Colonic mucosa (tissue), 4 donors: ENCODE measurements at places on chromosomes 3 and 15. TPM values are rescaled to one million over a fixed set of nuclear protein-coding genes. Genes with fewer than 3 reads are reported as not detected.

GRCh38 chr15:36899696-36900095 lies 200.7 kb downstream of the MEIS2 start:
- DNase-seq = no peak

DNA sequence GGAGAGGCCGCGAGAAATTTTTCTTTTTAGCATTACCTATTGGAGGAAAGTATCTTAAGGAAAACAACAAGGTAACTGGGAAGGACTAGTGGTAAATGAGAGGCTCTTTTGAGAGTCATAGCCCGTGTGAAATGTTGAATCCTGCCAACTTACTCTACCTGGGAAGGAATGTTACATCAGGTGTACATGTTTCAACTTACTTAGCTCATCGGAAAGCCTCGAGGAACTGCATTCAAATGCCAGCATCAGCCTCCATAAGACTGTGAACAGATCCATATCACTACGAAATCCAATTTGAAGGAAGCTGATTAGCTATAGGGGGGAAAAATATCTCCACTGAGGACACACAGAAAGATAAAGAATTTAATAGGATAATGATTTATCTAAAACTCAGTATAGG lies 72.3 kb upstream of the PDZRN3 start:
- DNase-seq = no peak

DNA sequence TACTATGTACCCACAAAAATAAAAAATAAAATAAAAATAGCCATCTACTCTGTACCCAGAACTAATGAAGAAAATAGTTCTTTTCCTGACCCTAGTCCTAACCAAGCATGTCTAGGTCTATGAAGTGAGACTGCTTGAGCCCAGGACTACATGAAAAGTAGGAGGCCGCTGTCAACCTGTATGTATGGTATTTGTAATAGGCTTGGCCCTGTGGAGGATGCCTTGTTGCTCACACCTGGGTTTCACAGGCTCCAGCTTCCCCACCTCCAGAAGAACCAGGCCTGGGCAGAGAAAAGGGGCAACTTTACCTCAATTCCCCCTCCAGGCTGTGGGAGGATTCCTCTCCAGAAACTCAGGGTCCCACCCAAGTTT lies 6.8 kb upstream of the PKM start:
- DNase-seq = no peak

DNA sequence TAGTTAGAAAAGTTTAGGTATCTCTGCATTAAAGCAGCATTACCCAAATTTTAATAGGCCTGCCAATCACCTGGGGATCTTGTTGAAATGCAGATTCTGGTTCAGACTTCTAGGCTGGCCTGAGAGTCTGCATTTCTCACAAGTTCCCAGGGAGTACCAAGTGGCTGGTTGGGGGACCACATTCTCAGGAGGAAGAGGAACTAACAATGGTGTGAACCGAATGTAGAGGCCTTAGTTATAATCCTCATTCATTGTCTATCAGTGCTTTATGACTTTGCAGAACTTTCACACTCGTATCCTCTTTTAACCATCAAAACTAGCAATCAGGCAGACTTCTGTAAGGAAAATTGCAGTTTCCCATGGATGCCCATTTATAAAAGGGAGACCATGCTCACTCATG lies 38.2 kb upstream of the UBE2E1 start:
- DNase-seq = no peak

DNA sequence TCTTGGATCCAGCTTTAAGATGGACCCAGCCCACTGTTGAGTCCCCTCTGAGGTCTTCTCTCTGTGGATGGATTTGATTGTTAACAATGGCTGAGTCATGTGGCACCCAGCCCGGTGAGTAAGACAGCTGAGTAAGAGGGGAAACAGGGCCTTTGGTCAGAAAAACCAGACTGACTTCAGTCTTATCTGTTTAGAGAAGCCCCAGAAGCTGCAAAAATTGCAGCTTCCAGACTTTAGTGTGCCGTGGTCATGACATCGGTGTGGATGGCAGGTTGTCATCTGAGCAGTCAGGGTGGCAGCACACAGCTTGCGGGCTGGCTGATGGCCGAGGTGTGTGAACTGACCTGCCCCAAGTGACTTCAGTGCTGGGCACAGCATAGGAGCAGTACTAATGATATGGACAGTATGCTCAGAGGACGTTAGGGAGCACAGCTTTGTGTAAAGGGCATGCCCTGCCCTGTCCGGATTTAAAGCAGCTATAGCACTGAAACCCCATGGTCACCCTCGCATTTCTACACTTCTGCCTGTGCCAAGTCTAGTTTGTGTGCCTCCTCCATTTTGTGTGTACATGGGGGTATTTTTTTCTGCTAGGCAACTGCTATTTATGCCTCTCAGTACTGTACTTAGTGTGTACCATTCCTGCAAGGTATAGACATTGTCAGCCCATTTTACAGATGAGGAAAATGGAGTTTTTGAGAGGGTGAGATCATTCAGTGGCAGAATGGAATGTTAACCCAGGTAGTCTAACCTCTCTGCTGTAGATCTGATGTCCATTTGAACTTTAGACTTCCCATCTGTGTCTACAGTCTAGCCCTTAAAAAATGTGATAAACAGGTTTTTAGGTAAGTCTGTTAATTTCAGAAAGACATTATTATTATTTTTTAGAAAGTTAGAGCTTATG lies 44.4 kb downstream of the FLNB start:
- peak; percentile 84 for DNase-seq

DNA sequence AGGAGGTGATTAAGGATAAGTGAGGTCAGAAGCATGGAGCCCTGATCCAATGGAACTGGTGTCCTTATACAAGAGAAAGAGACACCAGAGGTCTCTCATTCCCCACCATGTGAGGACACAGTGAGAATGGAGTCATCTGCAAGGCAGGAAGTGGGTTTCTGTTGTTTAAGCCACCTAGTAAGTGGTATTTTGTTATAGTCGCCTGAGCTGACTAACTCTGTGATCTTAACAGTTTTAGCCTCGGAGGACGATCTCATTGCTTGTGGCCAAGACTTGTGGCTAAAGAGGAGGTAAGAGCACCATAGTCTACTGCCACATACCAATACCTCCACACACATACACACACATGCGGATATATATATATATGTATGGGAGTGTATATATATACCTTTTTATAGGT lies 73.8 kb downstream of the MCTP2 start:
- DNase-seq = no peak

DNA sequence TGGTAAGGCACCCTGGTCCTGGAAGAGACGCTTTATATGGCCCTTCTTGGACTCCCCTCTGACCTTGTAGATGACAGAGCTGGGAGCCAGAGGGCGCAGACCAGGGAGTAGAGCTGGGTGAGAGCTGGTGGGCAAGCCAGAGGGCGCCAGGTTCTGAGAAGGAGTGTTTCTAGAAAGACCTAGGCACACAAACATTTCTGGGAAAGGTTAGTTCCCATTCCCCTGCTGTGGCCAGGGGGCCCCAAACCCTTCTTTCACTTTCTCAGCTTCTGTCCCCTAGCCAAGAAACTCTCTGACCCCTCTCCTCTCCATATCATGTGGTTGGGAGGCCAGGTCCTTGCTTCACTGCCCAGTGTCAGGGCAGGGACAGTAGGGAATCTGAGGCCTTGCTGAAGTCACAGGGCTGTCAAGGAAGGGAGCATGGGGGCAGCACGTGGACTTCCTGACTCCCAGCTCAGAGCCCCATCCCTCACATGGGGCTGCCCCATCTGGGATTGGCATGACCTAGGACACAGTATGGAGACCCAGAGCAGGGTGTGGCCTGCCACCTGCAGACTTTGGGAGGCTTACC lies 3.6 kb downstream of the HEMK1 start:
- DNase-seq = no peak

GRCh38 chr3:140388202-140388922 lies 289.5 kb upstream of the TRIM42 start:
- no peak for DNase-seq

DNA sequence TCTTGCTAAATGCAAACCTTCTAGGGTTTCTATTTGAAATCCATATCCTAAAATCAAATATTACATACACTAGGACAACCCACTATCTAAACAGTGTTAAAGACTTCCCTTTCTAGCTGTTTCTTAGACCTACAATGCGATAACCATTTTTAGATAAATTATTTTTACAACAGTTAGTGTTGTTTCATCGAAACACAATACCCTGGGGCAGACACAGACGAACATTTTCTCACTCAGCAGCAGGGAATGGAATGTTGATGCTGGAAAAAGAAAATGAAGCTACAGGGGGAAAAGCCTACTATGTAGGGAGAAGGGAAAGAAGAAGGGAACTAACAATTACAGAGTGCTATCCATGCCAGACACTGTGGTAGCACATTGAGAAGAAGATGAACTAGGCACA lies 6.0 kb upstream of the HERC1 start:
- no peak for DNase-seq

DNA sequence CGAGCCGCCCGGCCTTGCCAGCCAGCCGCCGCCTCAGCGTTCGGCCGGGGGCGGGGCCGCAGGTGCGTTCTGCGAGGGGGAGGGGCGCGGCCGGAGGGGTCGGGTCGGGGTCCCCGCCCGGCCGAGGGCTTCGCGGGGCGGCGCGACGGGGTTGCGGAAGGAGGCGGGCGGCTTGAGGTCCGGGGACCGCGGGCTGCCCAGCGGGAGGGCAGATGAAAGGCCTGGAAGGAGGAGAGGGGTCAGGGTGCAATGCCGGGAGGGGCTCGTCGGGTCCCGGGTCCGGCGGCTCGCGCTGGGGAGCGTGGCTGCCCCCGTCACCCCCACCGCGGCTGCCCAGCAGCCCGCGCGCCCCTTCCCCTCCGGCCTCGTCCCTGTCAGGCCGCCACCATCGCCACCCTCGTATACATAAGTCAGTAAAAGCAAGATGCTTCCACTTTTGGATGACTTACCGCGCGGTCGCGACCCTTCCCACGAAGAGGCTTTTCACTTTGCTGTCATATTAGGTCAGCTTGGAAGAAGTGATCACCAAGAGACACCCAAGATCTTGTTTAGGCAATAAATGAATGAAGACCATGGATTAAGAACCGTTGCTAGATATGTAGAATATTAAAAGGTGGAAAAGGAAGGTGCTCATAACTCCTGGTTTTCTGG lies 620 bp upstream of the ANP32A start:
- DNase-seq = no peak

GRCh38 chr3:155420881-155421486 lies 127.5 kb upstream of the STRIT1 start:
- DNase-seq = no peak

GRCh38 chr3:190338717-190339116 lies 16.5 kb upstream of the CLDN1 start:
- no peak for DNase-seq

DNA sequence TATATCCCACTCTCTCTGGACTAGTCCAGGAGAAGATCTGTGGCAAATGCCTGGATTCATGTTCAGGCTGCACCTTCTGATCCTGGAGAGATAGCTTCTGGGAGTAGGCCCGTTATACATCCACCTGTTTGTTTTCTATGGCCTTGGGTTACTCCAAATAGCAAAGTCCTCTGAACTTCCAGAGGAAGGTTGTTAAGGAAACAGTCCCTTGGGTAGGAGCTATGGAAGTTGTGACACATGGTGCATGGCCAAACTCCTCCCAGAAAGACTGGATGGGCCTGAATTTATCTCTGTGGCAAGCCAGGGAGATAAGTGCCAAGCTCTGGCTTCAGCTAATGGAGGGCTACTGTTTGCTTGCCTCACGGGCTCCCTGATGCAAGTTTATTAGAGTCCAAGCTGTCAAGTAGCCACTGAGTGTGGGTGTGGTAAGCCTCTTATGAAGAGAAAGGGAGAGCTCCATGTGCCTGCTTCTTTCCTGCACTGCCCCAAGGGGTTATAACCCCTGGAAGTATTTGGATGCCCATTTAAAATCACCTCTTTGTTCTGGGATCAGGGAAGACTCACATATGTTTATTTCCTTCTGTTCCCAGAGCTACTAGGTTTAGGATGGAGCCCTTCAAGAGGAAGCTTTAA lies 328.7 kb upstream of the ATP11B start:
- no peak for DNase-seq

DNA sequence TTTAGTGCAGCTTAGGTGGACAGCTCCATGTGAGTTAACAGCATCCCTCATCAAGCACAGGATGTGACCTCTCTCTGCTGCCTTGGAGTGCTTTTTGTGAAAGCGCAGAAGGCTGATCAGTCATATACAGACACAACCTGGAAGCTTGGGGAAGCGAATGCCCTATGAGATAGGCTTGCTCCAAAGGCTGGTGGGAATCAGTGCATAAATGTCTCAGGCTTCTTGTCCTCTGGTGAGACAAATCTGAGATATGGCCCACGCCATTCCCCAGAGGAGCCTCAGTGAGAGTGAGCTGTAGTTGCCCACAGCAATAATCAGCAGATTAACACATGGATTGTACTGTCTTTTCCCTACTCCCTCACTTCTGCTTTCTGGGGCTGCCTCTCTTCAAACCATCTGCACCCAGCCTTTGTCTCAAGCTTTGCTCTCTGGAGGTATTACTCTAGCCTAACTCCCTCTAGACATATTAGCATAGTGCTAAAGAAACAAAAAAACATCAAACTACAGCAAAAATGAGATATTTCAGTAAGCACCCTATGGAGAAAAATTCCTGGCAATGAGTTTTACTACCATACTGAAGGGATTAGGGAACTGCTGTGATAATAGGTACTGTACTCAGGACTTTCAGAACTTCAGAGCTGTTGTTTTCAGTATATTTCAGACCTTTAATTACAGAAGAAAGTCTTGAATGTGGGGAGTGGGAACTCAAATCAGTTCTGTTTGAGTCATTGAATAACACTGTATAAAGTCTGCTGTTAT lies 113.7 kb downstream of the OXSM start:
- no peak for DNase-seq

DNA sequence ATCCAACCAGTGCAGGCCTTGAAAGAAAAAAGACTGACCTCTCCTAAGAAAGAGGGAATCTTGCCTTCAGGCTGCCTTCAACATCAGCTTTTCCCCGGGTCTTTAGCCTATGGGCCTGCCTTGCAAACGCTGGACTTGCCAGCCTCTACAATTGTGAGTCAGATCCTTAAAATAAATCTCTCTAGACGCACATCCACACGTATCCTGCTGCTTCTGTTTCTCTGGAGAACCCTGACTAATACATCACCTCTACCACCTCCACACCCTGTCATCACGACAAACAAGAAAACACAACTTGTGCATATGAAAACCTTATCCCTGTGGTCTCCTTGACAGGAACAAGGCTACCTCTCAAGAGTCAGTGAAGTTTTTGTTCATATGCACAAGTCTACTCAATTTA lies 11.8 kb downstream of the CYFIP1 start:
- DNase-seq = no peak

- no peak for DNase-seq
Measured at GRCh38 chr3:120198305-120198878, 86.6 kb downstream of the GPR156 start.

Gene ATP8B4
- 3.0 TPM for total RNA-seq

Gene IL20RB
- 0.96 TPM for total RNA-seq

Gene B3GALNT1
- total RNA-seq = 0.94 TPM

Gene CDHR4
- not detected for total RNA-seq

Gene NDN
- 16.0 TPM for total RNA-seq

Gene NPAP1
- not detected for total RNA-seq
